Suppressor macrophage treated with lipopolysaccharide for 4 hours (primary cell): ENCODE measurements at places on chromosomes 4 and X.

GRCh38 chrX:74349387-74349786 is 45.4 kb downstream of the ZCCHC13 start:
- no peak for DNase-seq

- peak; percentile 9 for DNase-seq
These were observed 16.6 kb upstream of the PTCHD1 start for GRCh38 chrX:23317799-23318724.

GRCh38 chrX:2756548-2756947 is 4.7 kb downstream of the XG start:
- DNase-seq, result no peak

GRCh38 chrX:63652086-63652765 is 132.8 kb downstream of the ARHGEF9 start:
- DNase-seq, result no peak

GRCh38 chr4:8739820-8740665 is 131.6 kb downstream of the HMX1 start:
- no peak for DNase-seq

DNA sequence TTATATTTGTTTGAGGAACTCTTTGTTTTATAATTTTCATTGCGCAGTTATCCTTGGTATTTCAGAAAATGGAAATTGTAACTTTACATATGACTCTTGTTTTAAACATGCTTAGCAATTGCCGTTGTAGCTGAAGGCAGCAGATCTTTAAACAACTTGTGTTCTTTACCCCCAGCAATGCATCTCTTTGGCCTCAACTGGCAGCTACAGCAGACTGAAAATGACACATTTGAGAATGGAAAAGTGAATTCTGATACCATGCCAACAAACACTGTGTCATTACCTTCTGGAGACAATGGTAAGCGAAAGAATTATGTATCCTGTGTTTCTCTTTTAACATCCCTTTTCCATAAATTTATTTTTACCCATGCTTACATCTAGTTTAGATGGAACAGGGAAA is 263.6 kb downstream of the DCTD start:
- no peak for DNase-seq

GRCh38 chr4:181330654-181331201 is 912.5 kb upstream of the TENM3 start:
- DNase-seq, result no peak

DNA sequence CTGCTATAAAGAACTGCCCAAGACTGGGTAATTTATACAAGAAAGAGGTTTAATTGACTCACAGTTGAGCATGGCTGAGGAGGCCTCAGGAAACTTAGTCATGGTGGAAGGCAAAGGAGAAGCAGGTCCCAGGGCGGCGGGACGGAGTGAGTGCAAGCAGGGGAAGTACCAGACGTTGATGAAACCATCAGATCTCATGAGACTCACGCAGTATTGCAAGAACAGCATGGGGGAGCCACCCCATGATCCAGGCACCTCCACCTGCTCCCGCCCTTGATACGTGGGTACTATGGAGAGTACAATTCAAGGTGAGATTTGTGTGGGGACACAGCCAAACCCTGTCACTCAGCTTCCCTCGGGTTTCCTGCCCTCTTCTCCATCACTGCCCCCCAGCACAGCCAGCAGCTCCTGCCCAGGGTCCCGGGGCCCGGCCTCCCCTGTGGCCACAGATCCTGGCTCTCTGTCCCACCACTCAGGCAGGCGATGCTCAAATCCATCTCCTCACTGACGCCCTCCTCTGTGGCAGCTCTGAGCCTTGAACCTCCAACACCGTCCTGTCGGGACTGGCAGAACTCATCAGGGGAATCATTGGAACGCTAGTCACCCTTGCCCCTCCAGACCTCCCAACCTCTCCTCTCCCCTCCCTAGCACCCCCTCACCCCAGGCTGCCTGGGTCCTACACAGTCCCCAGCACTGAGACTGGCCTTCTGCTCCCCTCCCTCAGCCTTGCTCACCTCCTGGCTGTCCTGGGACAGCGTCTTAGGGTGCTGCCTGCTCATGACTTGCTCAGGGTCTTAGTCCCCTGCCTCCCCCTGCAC is 37.6 kb downstream of the FGFRL1 start:
- DNase-seq, result peak; percentile 85

GRCh38 chr4:173128199-173128890 is 40.3 kb upstream of the GALNT7 start:
- DNase-seq, result no peak

DNA sequence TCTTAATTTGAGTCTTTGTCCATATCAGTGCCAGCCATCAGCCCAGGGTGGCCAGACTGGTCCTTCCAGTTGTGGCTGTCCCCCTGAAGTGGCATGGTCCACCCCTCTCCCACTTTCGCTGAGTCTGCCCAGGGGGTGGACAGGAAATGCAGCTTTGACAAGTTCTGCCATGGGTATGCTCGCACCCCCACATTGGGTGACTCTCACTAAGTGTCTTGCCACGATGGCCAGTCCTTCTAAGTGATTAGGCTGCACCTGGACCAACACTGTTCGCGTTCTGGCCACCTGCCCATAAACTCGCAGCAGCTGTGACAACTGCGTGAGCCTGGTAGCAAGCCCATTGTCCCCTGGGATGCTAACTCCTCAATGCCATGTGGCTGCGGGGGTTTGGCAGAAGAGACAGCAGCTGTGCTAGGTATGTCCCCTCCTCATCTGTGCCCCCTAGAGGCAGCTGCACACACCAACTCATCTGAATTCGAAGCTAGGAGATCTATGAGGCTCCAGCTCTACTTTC is 10.0 kb upstream of the LNX1 start:
- no peak for DNase-seq

DNA sequence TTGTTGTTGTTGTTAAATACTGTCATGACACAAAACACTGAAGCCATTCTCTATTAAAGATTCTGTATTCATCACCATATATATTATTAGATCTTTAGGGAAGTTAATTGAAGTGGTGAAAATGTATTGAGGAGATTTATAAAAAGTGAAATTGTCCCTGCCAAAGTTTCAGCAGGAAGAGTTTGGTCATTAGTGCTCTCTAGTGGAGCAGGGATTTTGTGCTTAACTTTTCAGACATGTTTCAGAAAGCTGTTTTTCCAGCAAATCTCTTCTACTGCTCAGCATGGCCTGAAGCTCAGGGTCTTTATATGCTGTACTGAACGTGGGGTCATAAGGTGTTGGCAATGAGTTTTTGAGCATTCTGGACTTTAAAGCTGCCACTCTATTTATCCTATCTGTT is 36.7 kb upstream of the CXXC4 start:
- DNase-seq, result no peak

DNA sequence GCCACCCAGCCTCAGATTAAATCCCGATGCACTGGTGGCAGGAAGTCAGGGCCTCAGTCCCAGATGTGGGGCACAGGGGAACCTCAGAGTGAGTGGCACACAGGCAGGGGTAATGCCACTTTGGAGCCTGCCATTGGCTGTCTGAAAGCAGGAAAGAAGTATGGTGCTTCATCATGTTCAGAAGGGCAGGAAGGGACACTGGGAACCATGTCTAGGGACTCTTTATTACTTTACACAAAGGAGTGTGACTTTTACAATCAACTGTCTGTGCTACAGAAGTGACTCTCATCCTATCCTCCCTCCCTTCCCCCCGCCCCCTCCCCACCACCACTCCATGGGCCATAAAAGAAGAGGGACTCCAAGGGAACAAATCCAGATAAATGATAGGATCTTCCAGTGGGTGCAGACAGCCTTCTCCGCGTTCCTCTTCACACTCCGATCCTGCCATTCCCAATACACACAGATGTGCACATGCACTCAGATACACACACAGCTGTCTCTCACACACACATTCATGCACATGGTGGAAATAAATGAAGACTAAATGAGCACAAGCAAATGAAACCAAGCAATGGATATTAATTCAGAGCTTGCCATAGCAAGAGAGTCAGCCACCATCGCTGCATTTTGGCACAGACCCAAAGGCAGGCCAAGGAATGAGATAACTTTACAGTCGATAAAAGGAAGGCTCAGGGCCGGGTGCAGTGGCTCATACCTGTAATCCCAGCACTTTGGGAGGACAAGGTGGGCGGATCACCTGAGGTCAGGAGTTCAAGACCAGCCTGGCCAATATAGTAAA is 2.5 kb upstream of the TMEM154 start:
- no peak for DNase-seq

GRCh38 chr4:79083406-79084010 is 144.3 kb upstream of the PAQR3 start:
- no peak for DNase-seq
